ENCODE measurements at places on chromosomes 12 and 14. TPM values are rescaled to one million over a fixed set of nuclear protein-coding genes. Genes with fewer than 3 reads are reported as not detected.

MORN3 gene
- 0.61 TPM for total RNA-seq

OTUB2 gene
- total RNA-seq: 1.5 TPM

ADAMTS20 gene
- not detected for total RNA-seq

NYNRIN gene
- not detected for total RNA-seq

GRCh38 chr12:92502417-92503028 is 200.3 kb upstream of the PLEKHG7 start:
- DNase-seq: no peak

DNA sequence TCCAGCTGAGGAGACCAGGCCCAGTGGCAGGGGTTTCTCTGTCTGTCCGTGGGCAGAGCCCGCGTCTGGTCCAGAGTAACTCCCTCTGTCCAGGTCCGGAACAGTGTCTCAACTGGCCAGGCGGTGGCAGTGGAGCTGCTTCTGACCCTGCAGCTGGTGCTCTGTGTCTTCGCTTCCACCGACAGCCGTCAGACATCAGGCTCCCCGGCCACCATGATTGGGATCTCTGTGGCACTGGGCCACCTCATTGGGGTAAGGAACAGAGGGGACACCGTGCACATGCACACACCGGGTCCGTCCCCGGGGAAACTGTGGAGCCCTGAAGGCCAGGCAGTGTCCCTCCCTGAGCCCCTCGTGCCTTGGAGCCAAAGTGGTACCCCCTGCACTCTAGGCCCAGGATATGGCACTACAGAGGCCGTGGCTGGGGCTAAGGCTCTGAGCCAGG is 1.5 kb downstream of the AQP6 start:
- DNase-seq: no peak

GRCh38 chr12:113405694-113406093 is 2.0 kb upstream of the SDS start:
- no peak for DNase-seq

DNA sequence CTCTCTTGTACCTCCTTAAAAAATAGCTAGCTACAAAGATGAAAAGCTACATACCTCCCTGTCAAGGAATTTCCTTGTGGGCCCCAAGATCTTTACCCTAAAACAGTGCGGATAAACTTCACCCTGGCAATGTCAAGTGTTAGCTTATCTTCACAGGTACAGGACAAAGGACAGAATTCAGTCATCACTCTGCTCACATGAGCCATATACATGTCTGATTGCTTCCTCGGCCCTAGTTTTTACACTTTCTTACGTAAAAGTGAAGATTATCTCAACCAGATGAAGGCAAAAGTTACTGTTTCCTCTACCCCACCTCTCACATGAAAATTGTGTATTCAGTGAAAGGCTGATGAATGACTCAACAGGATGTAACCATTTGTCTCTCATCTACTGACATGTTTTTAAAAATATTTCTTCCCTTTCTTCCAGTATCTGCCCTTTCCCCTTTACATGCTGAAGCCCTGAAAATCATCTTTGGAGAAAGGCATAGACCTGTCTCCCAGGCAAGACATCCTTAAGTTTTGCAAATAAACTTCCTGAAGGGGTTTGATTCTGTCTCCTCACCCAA is 890.1 kb downstream of the GALC start:
- no peak for DNase-seq

Measured in activated T-helper 1 cell treated with anti-CD3 and anti-CD28 coated beads, Interleukin-12 subunit alpha, Interleukin-12 subunit beta, Interleukin-2, Interleukin-4 antibody, amounts not matched to agents 30 ng/mL and 10 ng/mL and 1 ng/mL, durations not matched to agents 14 hours and 24 hours and 36 hours (primary cell).